ENCODE measurements at places on chromosomes 4 and X.

GRCh38 chr4:153062652-153063168 is 126.6 kb downstream of the FHDC1 start:
- no peak for DNase-seq

- DNase-seq, result no peak
These were observed 8.3 kb downstream of the SHROOM3 start for GRCh38 chr4:76443376-76443775.

- DNase-seq, result no peak
These were observed 795.2 kb downstream of the PCDH18 start for GRCh38 chr4:136737066-136737465.

DNA sequence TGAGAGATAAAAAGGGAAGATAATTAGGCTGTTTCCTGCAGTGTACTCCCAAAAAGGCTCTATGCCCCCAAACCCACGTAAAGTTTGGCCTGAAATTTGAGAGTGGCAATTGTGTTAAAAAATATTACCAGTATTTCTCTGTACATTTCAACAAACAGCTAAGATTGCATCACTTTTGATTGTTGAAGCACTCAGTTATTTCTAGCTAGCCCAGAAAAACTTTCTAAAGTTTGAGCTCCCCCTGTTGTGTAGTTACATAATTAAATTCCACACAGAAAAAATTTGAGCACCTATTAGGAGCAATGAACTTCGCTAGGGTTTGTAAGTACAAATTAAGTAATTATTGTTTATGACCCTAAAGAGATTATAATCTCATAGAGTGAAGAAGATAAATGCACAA is 109.4 kb downstream of the DLG3 start:
- DNase-seq, result no peak

GRCh38 chrX:107552930-107553329 is 75.4 kb upstream of the PRPS1 start:
- DNase-seq, result no peak

GRCh38 chrX:109830704-109831206 is 97.7 kb upstream of the ACSL4 start:
- peak; percentile 41 for DNase-seq

DNA sequence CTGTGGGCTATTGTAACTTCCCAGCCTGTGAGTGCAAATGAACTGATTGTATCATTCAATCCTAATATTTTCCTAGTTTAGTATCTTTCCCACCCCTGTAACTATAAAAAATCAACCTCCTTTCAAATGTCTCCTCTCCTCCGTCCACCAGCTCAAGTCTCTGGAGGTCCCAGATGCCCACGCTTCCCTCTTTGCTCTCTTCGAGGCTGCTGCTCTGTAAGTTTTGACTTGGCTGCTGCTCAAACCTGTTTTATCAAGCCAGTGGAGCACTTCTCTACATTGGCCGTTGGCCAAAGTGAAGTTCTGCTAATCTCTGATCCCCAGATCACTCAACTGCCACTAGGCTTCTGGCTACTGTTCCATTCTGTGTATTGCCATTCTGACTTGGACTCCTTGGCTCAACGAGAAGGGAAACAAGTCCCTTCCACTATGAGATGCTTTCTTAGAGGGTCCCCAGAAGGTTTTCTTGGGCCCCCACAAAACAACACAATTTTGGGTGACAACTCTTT is 60.7 kb upstream of the RAPGEF2 start:
- no peak for DNase-seq

GRCh38 chrX:72317139-72317538 is 11.4 kb upstream of the CITED1 start:
- DNase-seq, result no peak

DNA sequence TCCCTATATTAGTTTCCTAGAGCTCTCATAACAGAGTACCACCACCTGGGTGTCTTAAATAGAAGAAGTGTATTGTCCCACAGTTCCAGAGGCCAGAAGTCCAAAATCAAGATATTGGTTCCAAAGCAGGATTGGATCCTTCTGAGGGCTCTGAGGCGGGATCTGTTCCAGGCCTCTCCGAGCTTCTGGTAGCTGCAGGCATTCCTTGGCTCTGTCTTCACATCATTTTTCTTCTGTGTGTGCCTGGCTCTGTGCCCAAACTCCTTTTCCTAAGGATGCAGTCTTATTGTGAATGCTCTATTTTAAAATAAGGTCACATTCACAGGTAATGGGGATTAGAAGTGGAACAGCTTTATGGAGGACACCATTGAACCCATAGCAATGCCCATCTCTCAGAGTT is 253.7 kb upstream of the TAPT1 start:
- DNase-seq, result no peak

GRCh38 chr4:109969919-109970318 is 57.2 kb downstream of the EGF start:
- DNase-seq, result no peak

DNA sequence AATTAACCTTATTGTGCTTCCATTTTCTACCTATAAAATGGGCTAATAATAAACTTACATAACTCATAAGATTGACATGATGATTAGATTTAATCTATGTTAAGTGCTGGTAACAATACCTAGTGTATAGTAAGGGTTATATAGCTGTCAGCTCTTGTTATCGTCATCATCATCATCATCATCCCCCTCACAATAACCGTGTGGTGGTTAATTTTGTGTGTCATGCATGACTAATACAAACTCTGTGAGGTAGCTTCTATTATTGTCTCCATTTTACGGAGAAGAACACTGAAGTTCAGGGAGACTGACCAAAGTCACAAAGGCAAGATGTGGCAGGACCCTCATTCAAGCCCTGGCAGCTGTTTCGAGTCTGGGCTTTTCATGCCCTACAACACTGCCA is 211.3 kb downstream of the PALLD start:
- no peak for DNase-seq

- no peak for DNase-seq
These were observed 671.2 kb downstream of the PCDH18 start for GRCh38 chr4:136861091-136861490.

DNA sequence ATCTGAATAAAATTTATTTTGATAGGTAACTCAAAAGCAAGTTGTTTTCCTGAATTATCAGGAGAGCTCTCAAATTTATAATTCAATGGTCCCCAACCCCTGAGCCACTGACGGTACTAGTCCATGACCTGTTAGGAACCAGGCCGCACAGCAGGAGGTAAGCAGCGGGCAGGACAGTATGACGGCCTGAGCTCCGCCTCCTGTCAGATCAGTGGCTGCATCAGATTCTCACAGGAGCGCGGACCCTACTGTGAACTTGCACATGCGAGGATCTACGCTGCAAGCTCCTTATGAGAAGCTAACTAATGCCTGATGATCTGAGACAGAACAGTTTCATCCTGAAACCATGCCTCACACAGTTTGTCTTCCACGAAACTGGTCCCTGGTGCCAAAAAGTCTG is 37.9 kb upstream of the SEC24B start:
- no peak for DNase-seq

- no peak for DNase-seq
These were observed 97.7 kb downstream of the ARHGAP10 start for GRCh38 chr4:147829401-147830101.

DNA sequence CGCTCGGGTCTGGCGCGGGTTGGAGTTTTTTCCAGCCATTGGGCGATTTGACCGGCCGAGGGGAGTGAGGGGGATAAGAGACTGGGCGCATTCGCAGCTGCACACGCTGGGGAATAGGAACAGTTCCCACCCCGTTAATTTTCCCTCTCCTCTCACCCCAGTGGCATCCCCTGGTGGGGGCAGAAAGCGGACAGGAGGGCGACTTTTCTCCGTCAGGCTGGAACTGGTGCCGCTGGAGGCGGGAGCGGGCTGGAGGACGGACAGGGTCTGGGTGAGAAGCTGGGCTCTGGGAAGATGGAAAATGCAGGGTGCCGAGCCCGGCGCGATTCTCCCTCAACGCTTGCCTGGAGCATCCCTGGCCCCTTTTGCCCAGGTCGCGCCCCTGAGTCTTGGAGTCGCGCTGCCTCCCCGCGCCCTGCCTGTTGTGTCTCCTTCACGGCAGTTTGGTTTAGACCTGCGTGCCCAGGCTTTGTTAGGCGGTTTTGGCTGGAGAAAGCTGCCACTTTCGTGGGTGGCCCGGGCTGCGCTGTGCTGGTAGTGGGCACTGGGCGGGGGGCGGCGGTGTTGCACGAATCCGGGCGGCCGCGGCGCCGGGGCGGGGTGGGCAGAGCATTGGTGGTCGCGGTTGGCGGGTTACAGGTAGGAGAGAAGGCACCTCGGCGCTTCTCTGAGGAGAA is 2.0 kb downstream of the ADGRL3 start:
- no peak for DNase-seq

GRCh38 chr4:112889619-112890527 is 159.6 kb upstream of the ANK2 start:
- peak; percentile 82 for DNase-seq

DNA sequence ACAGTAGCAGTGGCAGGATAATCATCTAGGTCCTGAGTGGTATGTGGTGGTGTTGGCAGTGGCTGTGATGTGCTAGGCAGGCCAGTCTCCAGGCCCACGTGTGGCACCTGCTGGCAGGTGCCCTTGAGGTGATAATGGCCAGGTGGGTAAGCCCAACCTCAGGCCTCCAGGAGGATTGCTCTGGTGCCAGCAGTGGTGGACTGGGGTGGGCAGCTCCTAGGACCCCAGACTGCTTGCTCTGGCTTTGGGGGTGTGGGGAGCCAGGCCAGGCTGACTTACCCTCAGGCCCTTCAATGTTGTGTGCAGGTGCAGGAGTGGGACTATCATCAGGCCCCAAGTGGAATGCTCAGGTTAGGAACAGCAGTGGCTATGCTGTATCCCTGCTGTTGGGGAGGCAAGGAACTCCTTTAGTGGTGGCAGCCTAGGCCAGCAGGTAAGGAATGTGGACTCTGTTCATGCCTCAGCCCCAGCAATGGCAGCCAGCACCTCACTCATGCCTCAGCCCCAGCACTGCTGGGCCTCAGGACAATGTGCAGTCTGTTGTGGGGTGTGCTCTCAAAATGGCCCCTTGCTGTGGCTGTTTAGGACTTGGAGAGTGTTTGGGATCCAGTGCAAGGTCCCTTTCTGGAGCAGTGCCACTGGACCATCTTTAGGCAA is 24.3 kb downstream of the SERPINA7 start:
- no peak for DNase-seq

DNA sequence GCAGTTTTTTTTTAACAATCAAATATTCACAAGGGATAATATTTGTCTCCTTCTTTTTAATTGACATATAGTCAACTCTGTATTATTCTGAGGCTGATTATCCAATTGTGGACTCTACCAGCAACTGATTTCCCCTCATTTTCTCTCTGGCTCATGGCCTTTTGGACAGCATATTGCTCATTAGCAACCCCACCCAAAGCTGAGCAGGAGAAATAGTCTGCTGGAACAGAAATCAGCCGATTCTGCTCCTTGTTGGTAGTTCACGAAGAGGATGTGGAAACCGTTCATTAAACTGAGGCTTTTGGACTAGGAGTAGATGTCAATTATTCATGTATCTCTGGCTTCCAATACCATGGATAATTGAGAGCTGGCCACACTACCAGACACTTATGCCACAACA is 428.4 kb upstream of the INTU start:
- DNase-seq, result no peak

DNA sequence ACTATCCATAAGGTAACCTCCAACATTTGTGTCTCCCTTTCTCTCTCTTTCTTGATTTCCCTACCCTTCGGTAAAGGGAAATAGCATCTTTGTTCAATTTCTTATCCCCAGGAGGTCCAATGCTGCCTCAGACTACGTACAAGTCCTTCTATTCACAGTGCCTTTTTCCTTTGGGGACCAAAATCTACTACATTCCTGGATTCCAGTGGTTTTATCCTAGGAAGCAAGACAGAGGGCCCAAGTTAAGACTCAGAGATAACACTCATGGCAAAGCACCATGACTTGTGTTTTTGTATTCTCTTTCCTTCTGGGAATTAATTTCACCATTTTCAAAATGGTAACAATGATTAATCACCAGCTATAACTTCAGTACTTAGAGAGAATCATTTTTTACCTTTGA is 10.6 kb downstream of the G3BP2 start:
- DNase-seq, result no peak

DNA sequence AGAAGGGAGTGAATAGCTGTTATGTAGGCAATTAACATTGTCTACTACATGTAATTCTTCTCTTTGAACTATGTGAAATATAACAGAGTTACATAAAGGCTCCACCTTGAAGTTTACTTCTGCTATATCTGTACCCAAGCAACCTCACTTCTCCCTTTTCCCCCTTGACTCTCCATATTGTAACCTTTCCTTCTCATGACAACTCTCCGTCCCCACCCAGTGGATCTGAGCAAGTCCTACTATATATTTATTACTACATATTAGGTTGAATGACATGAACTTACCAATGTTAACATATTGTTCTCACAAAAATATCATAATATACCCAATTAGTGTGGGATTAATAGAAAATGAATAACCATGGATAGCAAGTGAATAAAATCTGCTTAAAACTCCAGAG is 93.2 kb upstream of the ATP8A1 start:
- no peak for DNase-seq

DNA sequence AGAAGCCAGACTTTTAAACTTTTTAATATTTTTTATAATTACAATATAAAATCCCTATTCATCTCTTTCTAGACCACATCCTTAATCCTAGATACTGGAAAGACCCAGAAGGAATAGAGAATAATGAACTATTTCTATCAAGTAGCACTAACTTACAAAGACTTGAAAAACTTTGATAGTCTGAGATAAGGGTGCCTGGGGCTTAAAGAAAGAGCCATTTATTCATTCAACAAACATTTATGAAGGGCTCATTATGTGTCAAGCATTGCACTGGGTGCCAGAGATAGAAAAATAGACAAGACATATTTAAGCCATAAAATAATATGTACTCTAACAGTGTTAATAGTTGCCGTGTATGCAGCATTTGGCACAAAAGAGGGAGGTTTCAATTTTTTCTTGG is 178.0 kb upstream of the EMCN start:
- DNase-seq, result no peak

DNA sequence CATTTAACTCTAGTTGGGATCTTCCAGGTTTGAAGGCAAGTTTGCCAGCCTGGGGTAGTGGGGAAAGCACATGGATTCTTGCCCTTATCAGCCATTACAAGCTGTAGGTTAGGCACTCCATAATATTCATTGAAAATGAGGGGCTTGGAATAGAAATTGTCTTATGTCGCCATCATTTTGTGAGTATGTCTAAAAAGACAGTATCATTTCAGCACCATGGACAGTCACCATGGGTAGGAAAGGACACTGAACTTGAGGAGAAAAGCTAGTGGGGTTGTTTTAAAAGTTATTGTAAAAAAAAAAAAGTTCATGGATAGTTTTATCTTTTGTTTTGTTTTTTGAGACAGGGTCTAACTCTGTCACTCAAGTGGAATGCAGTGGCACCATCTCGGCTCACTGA is 356.1 kb downstream of the HNRNPD start:
- DNase-seq, result no peak

- peak; percentile 73 for DNase-seq
These were observed 1.6 kb downstream of the RAB33A start for GRCh38 chrX:130173190-130173895.

GRCh38 chrX:14922437-14922836 is 49.2 kb downstream of the MOSPD2 start:
- DNase-seq, result peak; percentile 85

All from AG09309 (cell line).